ENCODE measurements at places on chromosomes 4 and X.

GRCh38 chrX:48681539-48682183, 1.9 kb upstream of the WAS start:
- no peak for DNase-seq

GRCh38 chr4:37991623-37992410, 31.6 kb downstream of the PTTG2 start:
- peak; percentile 56 for DNase-seq

DNA sequence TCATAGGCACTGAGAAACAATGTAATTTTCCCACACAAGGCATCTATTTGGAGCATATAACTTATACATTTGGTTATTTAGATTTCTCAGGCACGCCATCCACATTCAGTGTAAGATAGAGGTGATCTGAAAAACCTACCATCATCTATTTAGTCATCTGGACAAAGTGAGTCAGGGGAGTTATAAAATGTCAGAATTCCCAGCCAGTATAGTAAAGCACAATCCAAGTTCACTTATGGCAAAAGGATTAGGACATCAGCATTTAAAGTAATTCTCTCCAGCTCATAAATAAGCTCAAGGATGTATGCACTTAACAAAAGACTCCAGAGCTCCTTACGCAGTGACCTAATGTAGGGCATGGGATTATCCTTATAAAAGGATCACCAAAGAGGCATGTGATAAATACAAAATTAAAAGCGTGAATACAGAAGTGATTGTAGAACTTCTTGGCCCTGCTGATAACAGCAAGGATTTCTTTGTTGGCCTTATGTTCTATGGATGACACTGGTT, 65.3 kb upstream of the DCLK2 start:
- DNase-seq: no peak

DNA sequence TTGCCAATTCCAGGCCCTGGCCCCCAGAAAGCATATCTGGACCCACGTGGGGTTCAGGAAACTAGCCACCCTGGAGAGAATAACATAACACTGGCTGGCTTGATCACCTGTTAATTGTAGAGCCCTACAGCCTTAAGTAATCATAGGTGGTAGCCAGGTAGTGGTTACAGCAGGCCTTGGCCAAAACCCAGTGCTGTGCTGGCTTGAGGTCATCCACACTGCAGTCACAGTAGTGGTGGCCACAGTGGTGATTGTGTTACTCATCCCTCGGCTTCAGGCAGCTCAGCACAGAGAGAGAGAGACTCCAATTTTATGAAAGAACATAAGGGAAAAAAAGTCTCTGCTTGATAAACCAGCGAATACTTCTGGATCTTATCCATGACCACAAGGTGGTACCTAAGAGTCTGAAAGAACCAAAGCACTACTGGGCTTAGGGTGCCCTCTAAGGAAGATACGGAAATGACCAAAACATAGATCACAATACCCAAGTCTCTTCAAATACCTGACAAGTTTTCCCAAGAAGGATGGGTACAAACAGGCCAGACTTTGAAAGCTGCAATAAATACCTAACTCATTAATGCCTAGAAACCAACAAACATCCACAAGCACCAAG, 46.6 kb upstream of the CDX4 start:
- DNase-seq: no peak

DNA sequence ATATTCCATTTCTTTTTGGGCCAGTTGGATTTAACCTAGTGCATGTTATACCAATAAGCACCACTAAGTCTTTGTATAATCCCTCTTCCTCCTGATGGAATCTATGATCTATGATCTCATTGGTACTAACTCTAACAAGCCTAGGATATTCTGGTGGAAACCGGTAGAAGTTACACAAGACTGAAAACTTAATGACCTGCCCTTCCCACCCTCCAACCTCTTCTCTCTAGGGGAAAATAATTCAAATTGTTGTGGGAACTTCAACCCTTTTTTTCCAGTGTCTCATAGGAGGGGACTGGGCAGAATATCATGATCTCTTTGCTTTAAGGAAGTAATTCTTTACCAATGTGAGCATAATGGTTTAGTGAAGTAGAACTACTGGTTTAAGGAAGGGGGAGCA, 289.5 kb upstream of the BOD1L1 start:
- DNase-seq: no peak

- no peak for DNase-seq
These were observed 111.8 kb downstream of the APBB2 start for GRCh38 chr4:41102414-41103092.

GRCh38 chr4:159101988-159102621, 774 bp upstream of the RAPGEF2 start:
- peak; percentile 65 for DNase-seq

DNA sequence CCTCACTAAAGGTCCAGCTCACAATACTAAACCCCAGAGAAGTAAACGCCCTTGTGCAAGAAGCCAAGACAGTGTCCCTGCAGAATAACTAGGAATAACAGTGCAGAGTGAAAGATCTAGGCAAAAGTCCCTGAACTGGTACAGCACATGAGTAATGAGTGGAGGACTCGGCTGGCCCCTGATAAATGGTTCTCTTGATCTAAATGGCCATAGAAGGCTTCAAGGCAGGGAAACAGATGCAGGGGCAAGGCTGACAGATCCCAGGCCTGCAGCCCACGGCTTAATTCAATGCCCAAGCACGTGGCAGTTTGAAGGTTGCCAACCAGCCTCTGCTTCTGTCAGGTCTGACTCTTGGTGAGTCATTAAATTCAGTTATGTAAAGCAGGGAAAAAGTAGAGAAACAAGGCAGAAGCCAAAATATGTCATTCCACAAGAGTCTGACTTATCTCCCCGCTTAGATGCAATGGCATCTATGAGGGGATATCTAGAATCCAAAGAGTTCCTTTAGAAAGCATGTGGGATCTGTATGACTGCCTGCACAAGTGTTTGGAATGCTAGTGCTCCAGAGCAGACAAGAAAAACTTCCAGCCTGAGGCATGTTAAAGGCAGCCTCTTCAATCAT, 121.3 kb downstream of the PRDM5 start:
- DNase-seq: no peak

DNA sequence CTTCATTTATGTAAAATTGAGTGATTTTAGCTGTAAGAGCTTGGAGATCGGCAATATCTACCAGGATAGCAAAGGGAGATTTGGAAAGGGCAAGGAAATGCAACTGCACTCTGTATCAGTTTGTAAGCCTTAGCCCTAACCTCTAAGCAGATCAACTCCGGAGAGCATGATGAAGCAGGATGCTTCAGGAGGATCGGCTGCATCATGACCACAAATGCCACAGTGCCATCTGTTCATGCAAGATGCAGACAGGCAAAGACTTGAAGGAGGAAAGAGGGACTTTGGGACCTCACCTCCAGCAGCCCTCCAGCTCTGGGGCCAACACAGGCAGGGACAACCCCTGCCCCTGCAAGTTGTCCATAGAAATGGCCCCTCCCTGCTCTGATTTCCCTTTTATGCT, 377.6 kb upstream of the GATB start:
- DNase-seq: no peak

DNA sequence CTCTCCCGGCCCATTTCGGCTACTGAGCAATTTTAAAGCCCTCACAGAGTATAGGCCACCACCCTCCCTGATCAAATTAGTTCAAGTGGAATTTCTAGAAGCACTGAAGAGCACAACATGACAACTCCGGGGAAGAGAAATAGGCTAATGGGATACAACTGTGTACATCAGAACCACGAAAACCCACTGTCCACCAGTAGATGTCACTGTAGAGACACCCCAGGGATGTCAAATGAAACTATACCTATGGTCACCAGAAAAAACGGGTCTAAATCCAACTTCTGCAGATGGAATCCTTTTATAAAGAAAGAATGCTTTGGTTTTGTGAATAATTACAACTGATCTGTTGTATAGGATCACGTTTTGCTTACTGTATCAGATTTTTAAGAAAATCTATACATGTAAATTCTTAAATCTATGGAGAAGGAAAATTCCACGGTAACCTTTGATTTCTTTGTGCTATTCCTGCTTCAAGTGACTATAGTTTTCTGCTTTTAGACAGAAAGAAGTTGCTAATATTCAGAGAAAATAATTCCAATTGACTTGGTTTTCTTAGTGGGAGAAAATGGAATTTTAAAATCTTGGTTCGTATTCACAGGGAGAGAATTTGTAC, 29.5 kb upstream of the MAP3K15 start:
- DNase-seq: peak; percentile 73

DNA sequence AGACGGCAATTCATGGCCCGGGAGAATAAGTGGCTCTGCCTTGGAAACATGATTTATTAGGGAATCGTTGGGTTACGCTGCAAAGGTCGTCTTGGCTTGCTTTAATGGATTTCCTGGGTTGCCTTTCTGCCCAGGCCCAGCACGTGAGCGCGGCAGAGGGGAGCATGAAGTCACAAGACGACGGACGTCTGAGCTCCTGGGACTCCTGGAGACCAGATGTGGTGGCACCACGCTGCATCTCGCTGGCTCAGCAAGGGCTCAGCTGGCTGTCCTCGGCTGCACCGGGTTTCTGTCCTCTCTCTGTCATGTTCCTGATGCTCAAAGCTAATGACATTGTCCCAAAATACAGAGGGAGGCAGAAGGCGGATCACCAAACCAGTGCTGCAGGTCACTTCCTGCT, 61.2 kb downstream of the C4orf50 start:
- DNase-seq: peak; percentile 40

GRCh38 chr4:7782783-7783182, 156.9 kb downstream of the AFAP1 start:
- DNase-seq: no peak

DNA sequence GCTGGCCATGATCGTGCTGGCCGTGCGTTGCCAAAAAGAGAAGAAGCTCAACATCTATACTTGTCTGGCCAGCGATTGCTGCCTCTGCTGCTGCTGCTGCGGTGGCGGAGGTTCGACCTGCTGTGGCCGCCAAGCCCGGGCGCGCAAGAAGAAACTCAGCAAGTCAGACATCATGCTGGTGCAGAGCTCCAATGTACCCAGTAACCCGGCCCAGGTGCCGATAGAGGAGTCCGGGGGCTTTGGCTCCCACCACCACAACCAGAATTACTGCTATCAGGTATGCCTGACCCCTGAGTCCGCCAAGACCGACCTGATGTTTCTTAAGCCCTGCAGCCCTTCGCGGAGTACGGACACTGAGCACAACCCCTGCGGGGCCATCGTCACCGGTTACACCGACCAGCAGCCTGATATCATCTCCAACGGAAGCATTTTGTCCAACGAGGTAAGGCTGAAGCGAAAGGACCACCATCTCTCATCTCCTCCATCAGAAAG, 3.3 kb downstream of the PCDH10 start:
- peak; percentile 74 for DNase-seq

- no peak for DNase-seq
These were observed 28.2 kb upstream of the PPP2R2C start for GRCh38 chr4:6500481-6501140.

GRCh38 chr4:69713593-69713992, 46.8 kb downstream of the SULT1B1 start:
- no peak for DNase-seq

DNA sequence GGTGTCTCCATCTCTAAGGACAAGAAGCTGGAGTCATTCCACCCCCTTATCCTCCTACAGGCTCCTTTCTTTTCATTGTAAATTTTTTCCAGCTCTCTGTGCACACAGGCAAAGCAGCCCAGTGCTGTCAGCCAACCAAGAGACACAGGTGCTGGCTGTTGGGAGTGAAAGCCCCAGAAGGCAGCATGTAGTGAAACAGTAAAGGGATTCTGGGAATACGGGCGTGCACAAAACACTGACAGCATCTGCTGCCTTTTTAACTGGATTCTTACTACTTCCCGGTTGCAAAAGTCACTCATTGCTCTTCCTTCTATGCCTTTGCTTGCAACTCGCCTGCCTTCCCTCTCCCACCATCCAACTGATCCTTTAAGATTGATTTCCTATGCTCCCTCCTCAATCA, 208.6 kb upstream of the PRPS2 start:
- DNase-seq: no peak

DNA sequence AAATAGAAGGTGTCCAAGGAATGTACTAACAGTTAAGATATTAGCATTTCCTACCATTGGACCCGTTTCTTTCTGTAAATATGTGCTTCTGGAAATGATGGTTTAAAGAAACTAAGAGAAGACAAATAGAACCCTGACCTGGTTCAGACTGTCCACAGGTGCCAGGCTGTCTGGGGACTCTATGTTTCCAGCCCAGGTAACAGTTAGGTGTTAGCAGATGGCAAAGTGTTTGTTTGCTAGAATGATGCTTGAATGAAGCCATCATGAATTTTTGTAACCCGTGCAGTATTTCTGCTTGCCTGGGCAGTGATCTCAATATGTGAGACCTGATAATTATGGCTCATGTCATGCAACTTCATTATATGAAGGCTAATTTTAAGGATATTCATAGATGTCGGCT, 87.5 kb downstream of the LRRC66 start:
- no peak for DNase-seq

DNA sequence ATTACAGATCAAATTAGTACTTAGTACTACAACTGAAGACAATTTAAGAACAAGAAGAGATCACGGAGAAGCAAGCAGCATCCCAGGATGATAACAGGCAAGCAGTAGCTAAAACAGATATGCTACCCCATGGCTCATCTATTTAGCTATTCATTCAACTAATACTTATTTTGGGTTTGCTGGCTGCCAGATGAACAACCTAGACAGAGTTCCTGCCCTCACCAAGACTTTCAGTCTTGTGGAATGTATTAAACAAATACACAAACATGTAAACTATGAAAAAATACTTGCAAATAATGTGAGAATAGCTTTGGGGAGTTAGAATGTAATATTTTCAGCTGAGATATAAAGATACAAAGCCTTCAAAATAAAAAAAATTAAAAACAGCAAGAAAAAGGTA, 2.4 kb upstream of the CORIN start:
- no peak for DNase-seq

- DNase-seq: no peak
These were observed at the start of gene BMX for GRCh38 chrX:15500497-15500966. Gene BMX (plus strand): TSS chrX:15500807. CDS start chrX:15508354, 7,547 bp downstream.

- no peak for DNase-seq
These were observed 300.9 kb upstream of the CPEB2 start for GRCh38 chr4:14701389-14701788.

DNA sequence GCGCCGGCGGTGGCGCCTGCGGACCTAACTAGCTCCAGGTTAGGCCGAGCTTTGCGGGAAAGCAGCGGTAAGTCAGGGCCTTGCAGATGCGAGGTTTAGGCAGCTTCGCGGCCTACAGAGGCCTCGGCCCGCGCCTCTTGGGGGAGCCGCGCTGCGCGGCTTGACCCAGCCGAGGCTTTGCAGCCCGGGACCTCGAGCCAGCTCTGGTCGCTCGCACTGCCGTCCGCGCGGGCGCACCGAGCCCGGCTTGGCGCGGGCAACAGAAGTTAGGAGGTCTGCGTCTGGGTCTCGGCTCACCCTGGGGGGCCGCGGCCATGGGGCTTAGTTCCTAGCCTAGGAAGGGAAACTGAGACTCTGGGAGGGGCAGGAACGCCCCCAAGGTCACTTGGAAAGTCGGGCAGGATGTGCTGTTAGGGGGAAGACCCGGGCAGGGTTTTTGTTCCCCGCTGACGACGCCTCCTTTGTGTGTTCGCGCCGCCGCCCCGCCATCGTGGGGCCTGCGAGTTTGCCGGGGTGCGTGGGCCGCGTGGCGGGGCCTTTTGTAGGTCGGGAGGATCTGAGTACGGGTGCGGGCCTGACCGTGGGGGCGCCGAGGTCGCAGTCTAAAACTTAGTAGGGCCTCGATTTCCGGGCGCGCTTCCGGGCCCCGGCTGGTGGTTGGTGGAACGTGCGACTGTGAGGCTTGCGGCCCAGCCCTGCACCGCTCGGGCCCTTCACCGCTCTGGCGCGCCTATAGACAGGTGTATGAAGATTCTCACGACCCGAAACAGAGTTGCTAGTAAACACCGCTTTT, 482 bp downstream of the RNF4 start:
- peak; percentile 75 for DNase-seq

All from endodermal cell (in vitro differentiated cells).